ENCODE measurements at places on chromosomes 1 and 21.

- H3K36me3 ChIP-seq: no peaks in the 10 kb centered on the region
- H3K27ac ChIP-seq: no peak overlapping the region
- H3K4me3 ChIP-seq: no peak overlapping the region
- H3K4me1 ChIP-seq: no peaks in the 10 kb centered on the region
These were observed 280.2 kb downstream of the DPYD start for GRCh38 chr1:97640677-97641076.

DNA sequence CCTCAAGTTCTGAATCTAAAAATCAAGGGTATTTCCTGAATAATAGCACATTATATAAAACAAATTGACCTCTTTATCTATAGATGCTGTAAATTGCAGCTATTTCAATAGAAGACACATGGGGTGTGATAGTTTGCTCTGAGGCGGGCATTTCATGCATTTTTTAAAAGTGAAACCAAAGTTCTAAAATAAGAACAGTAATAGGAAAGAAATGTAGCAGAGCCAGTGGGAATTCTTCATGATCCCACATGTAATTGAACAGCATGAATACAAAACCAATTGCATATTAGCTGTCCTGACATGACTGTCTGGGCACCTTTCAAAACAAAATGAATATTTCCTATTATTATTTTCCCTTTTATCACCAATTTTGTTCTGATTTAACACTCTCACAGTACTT is 85.0 kb downstream of the RGS21 start:
- no peak overlapping the region for H3K27ac ChIP-seq
- H3K4me1 ChIP-seq: no peaks in the 10 kb centered on the region
- H3K4me3 ChIP-seq: no peak overlapping the region
- H3K36me3 ChIP-seq: no peaks in the 10 kb centered on the region
- no peaks in the 10 kb centered on the region for H3K27me3 ChIP-seq

- no peaks in the 10 kb centered on the region for H3K27me3 ChIP-seq
- no peaks in the 10 kb centered on the region for H3K36me3 ChIP-seq
- no peak overlapping the region for H3K4me3 ChIP-seq
- DNase-seq: peak; percentile 76
- H3K27ac ChIP-seq: peak overlapping the region; percentile 17
- peaks cover 2% of the 10 kb centered on the region for H3K4me1 ChIP-seq
These were observed 2.7 kb downstream of the USP25 start for GRCh38 chr21:15732290-15732995.

DNA sequence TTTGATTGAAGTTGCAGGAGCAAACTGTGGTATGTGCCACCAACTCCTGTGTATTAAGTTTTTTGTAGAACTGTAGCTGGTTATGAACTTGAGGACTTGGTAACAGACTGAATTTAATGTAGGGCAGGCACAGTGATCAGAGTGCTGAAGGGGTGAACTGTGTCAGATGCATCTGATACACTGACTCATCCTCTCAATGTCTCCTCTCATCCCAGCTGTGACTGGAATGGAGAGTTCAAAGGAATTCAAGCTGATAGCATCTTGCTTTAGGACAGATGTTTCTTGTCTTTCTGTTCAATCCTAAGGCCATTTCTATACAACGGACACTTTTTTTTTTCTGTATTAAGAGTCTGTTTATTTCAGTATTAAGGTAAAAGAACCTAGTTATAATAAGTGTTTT is 25.0 kb upstream of the GBP1 start:
- H3K4me3 ChIP-seq: no peak overlapping the region
- DNase-seq: no peak
- H3K36me3 ChIP-seq: no peaks in the 10 kb centered on the region
- H3K27me3 ChIP-seq: no peaks in the 10 kb centered on the region
- H3K27ac ChIP-seq: no peak overlapping the region

- no peak overlapping the region for H3K27ac ChIP-seq
- peaks cover 15% of the 10 kb centered on the region for H3K4me1 ChIP-seq
- peaks cover 27% of the 10 kb centered on the region for H3K36me3 ChIP-seq
- no peak for DNase-seq
These were observed 21.3 kb downstream of the A3GALT2 start for GRCh38 chr1:33299461-33300155.

- no peaks in the 10 kb centered on the region for H3K27me3 ChIP-seq
- no peaks in the 10 kb centered on the region for H3K36me3 ChIP-seq
- no peaks in the 10 kb centered on the region for H3K4me1 ChIP-seq
- H3K27ac ChIP-seq: no peak overlapping the region
These were observed 56.1 kb upstream of the SH3GLB1 start for GRCh38 chr1:86648255-86648654.

- H3K27ac ChIP-seq: no peak overlapping the region
- peak overlapping the region; percentile 9 for H3K4me3 ChIP-seq
- peaks cover 79% of the 10 kb centered on the region for H3K36me3 ChIP-seq
- H3K4me1 ChIP-seq: peaks cover 14% of the 10 kb centered on the region
These were observed 7.5 kb downstream of the SLX9 start for GRCh38 chr21:44947111-44947929.

DNA sequence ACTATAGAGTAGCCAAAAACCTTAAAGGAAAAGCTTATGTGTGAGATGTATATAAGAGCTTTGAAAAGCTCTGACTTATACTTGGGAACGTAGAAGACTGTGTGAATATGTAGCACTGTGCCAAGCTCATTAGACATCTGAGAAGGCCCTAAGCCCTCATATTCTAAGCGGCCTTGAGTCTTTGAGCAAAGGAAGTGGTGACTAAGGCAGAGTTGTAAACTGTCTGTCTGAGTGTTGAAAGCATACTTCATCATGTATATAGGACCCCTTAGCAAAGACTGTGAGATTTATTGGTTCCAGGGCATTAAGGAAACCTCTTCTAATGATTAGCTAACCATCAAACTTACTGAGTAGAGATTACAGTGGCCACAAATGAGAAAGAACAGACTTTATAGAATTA is 153.3 kb upstream of the LYPLAL1 start:
- H3K36me3 ChIP-seq: no peaks in the 10 kb centered on the region
- no peaks in the 10 kb centered on the region for H3K27me3 ChIP-seq
- no peak overlapping the region for H3K4me3 ChIP-seq
- no peak overlapping the region for H3K27ac ChIP-seq
- H3K4me1 ChIP-seq: no peaks in the 10 kb centered on the region

- peaks cover 4% of the 10 kb centered on the region for H3K27me3 ChIP-seq
- no peak overlapping the region for H3K27ac ChIP-seq
- no peak overlapping the region for H3K4me3 ChIP-seq
- H3K36me3 ChIP-seq: peaks cover 10% of the 10 kb centered on the region
- H3K4me1 ChIP-seq: no peaks in the 10 kb centered on the region
These were observed 16.2 kb downstream of the SYF2 start for GRCh38 chr1:25216123-25216522.

DNA sequence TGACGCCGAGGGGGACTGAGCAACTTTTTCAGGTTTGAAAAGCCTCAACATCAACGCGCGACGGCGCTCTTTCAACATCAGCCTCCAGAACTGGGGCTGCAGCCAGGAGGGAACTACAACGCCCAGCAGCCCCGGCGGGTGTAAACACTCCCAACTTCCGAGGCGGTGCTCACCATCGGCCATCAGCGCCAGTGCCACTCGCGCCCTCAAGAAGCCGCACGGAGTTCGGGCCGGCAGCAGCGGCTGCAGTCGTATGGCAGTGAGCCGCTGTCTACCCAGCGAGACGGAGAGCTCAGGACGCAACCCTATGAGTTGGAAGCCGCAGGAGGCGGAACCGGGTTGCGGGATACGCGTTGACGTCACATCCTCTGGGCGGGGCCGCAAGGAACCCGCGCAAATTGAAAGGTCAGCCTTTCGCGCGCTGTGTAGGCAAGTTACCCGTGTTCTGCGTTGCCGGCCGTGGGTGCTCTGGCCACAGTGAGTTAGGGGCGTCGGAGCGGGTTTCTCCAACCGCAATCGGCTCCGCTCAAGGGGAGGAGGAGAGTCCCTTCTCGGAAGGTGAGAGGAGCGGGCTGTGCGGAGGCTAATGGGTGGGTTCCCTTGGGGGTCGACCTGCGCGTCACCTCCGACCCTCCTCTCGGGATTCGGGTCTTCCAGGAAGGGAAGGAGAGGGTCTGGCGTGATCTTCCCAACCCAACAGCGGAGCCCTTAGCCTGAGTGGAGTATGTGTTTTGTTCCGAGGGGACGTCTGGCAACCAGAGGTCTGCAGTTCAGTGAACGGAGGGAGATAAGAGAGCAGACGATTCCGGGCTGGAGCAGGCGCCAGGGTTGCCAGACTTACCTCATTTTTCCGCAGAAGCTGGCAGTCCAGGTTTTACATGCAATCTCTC is at the start of gene EXO1:
Gene EXO1 (plus strand): TSS at position 409 of the 890 bp plus-strand sequence. CDS start 2,222 bp downstream, outside the sequence.
- H3K4me1 ChIP-seq: peaks cover 4% of the 10 kb centered on the region
- no peaks in the 10 kb centered on the region for H3K27me3 ChIP-seq
- peak; percentile 94 for DNase-seq
- peak within 1 kb of the TSS; percentile 77 for H3K4me3 ChIP-seq

- H3K4me3 ChIP-seq: no peak overlapping the region
- H3K27ac ChIP-seq: no peak overlapping the region
- peaks cover 5% of the 10 kb centered on the region for H3K4me1 ChIP-seq
- H3K27me3 ChIP-seq: peaks cover 4% of the 10 kb centered on the region
These were observed 11.6 kb upstream of the PTPRF start for GRCh38 chr1:43518935-43519686.

DNA sequence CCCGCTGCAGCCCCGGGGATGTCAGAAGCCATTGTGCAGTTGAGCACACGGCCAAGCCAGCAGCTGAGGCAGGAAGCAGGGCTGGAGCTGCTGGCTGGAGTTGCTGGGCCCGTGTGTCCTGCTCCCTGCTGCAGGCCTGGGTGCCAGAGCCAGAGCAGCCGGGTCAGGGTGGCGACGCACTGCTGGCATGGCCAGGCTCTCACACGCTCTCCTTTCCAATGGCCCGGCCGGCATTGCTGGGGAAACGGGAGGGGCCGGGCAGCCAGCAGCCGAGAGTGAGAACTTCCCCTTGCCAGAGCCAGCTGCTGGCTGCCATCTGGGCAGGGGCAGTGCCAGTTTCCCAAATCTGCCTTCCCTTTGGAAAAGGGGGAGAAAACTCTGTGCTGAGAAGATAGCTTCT is 82.4 kb upstream of the PROX1 start:
- DNase-seq: no peak
- no peaks in the 10 kb centered on the region for H3K36me3 ChIP-seq
- H3K27ac ChIP-seq: no peak overlapping the region

DNA sequence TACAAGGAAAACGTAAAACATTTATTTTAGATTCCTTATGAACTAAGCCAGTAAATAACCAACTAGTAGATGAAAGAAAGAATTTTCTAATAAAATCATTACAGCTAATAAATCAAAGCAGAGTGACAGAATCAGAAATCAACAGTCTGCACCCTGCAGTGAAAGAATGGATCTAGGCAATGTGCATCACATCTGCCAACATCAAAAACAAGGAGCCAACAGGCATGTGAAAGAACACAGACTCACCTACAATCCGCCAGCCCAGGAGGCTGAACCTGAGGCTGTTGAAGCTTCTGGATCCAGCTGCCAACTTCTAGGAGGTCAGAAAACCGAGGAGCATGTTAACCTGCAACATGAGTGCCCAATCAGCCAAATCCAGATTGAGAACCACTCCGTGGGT is 196.3 kb downstream of the SETD4 start:
- H3K27ac ChIP-seq: no peak overlapping the region
- DNase-seq: no peak
- H3K36me3 ChIP-seq: no peaks in the 10 kb centered on the region
- no peak overlapping the region for H3K4me3 ChIP-seq

DNA sequence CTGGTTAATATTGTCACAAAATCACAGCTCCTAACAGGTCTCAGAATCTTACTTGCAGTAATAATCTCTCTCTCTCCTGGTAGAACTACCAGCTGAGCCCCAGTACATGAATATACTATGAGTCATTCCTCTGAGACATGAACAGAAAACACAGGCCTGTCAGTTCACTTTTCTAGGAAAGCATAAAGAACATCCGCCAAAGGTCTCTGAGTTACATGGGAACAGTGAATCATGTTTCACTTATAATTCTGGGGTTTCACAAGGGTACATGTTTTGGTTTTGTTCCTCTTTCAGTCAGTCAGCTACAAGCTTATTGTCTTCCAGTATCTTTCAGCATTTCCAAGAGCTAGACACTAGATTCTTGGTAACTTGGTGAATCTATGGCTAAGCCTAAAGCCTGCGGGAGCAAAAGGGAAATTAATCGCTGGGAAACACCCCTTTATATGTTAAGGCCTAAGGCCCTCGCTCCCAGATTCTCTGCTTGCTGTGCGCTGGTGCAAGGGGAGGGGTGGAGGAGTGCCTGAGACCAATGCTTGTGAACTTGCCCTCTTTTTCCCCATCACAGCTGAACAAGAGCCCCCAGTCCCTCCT is 31.7 kb downstream of the IFNGR2 start:
- peak; percentile 93 for DNase-seq
- H3K36me3 ChIP-seq: peaks cover 56% of the 10 kb centered on the region
- peak overlapping the region; percentile 50 for H3K4me3 ChIP-seq
- peak overlapping the region; percentile 65 for H3K27ac ChIP-seq
- no peaks in the 10 kb centered on the region for H3K27me3 ChIP-seq
- H3K4me1 ChIP-seq: peaks cover 8% of the 10 kb centered on the region

DNA sequence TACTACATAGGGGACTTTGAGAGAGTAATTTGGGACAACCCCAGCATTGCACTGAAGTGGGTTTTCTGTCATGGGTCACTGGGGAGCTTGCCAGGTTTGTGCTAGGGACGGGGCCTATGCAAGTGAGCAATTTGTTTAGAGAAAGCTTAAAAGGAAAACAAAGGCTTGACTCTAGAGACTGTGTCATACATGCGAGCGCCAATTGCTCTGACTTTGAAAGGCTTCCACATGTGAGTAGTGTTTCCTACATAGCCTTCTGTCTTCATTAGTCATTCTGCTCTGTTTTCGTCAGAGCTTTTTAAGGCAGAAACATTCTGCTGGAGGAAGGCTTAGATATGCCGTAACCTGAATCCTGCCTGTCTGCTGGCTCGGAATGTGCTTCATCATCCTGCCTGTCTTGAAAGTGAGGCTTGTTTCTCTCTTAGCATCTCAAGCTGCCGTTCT is 28.4 kb downstream of the TRIM45 start:
- H3K36me3 ChIP-seq: peaks cover 3% of the 10 kb centered on the region
- no peaks in the 10 kb centered on the region for H3K27me3 ChIP-seq
- H3K4me3 ChIP-seq: no peak overlapping the region
- peaks cover 10% of the 10 kb centered on the region for H3K4me1 ChIP-seq
- peak; percentile 99 for DNase-seq
- peak overlapping the region; percentile 84 for H3K27ac ChIP-seq

GRCh38 chr1:79006564-79006963 is at the start of gene ADGRL4:
TSS of gene ADGRL4 (minus strand) at chr1:79006730. CDS start at chr1:79006654, 76 bp downstream.
- H3K4me3 ChIP-seq: peak within 1 kb of the TSS; percentile 83
- H3K27me3 ChIP-seq: no peaks in the 10 kb centered on the region
- H3K4me1 ChIP-seq: peaks cover 4% of the 10 kb centered on the region
- peak; percentile 64 for DNase-seq
- no peaks in the 10 kb centered on the region for H3K36me3 ChIP-seq
